ENCODE measurements at places on chromosomes 7 and 10. TPM values are rescaled to one million over a fixed set of nuclear protein-coding genes. Genes with fewer than 3 reads are reported as not detected.
A peak's percentile ranks its signal among the peaks of the same experiment; 100 is the strongest.

GRCh38 chr7:41825927-41826480, 123.1 kb upstream of the INHBA start:
- peak; percentile 22 for DNase-seq

The GIMAP8 gene
- not detected for total RNA-seq

DNA sequence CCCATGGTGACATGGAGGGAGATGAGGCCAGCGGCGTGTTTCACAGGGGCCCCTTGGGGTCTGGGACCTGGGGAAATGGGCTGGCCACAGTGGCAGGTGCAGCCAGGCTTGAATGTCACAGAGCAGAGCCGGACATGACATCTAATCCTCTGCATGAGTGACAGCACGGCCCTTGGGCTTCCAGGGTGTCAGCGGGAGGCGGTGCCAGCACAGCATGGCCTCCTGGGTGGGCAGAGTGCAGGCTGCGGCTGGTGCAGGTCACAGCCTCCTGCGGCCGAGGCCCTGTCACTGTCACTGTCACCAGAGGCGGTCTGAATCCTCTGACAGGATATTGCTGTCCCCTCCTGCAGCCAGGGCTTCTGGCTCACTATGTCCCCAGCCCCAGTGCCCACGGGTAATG, 18.2 kb downstream of the BHLHA15 start:
- DNase-seq, result no peak

GRCh38 chr10:101070098-101070497, 8.3 kb downstream of the KAZALD1 start:
- DNase-seq, result no peak

DNA sequence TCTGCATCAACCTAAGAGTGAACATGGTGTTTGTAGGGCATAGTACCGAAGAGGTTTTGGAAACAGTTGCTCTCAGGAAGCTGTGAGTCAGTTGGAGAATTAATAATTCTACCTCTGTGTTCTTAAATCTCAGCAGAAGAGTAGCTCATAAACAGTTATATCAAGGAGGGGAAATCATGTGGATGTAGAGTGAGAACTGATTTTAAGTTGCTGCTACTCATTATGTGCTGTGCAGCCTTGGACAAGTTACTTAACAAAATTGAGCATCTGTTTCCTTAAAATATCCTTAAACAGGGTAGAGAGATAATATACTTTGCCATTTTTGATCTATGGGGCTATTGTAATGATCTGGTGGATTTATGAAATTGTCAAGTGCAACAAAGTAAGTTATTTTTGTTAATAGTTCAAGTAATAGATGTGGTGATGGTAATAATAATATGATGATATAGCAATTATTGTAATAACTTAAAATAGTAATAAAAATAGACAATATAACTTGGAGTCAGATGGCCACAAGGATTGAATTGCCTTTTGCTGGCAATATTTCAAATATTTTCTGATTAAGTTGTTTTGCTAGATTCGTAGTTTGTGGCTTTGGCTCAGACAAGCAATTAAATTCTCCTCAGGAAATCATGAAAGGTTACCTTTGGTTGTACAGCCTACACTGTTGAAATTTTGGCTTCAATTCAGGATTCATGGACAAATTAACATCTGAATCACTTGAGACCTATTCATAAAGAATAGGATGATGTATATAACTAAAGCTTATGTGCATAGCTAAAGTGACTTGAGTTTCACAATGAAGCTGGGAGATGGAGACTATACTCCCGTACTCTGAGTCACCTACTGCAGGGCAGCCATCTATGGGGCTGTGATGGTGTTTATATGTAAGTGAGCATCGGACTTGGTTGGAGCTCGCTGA, 228.5 kb downstream of the CDK14 start:
- DNase-seq, result peak; percentile 91

DNA sequence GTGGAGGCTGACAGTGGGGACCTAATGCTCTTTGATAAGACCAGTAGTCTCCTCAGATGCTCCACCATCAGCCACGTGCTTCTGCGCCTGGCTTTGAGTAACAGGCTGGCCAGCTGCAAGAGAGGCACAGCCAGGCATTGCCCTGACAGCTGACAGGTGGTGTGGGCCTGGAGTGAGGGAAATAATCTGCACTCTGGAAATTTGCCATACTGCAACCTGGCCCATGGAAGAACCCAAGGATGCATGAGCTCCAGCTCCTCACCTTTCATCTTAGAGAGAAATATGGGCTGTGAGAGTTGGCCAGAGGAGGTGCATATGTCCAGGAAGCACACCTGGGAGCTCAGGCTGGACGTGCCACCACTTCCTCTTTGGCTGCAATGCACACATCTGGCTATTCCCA, 118.9 kb downstream of the PLXDC2 start:
- no peak for DNase-seq

DNA sequence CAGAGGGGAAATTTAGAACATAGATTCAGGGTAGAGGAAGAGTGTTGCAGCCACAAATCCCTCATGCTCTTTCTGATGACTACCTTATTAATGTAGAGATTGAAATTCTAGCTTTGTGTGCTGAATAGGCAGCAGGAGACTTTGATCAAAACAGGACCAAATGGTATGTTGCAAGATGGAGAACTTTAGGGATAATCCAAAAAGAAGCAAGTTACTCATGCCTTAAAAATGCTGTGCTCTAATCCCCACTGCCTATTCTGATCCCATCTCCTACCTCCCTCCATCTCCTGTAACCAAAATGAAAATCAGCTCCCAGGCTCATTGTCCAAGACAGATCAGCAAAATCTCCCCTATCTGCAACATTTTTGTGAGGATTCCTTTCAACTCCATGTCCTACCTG, 31.3 kb downstream of the CH25H start:
- no peak for DNase-seq

DNA sequence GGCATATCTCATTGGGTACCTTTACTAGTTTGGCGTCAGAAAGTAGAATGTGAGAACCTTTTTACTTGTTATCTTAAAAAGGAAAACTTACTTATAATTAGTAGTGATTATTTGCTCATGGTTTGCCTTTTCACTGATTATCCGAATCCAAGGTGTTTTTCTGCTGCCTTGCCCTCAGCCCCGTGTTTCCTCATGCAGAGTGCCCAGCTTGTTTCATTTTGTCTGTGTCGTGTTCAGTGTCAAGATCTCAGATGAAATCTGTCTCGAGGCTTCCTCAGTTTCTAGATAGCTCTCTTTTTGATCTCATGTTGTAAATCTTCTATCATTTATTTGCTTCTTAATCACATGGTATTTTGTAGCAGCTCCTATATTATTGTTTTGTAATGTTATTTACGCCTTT, 30.1 kb downstream of the RPA3 start:
- DNase-seq, result no peak

The FAM131B gene
- 0.25 TPM for total RNA-seq

GRCh38 chr10:79028451-79029010, 40.2 kb upstream of the ZMIZ1 start:
- DNase-seq, result no peak

DNA sequence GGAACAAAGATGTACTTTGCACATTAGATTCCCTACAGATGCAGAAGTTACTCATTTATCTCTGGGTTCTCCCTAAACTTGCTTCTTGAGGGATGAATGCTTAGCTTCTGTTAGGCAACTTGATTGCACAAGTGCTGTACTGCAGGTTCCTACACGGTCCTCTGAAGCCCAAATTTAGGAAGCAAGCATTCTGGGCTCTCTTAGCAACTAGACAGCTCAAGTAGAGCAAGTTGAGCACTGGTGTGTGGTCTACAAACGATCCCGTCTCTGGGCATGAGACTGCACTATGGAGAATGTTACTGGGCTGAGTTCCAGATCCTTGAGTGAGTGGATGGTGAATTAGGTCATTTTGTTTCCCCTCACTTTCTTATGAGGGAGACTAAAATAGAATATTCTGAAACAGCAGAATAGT, 14.3 kb downstream of the SEMA3D start:
- DNase-seq, result no peak

DNA sequence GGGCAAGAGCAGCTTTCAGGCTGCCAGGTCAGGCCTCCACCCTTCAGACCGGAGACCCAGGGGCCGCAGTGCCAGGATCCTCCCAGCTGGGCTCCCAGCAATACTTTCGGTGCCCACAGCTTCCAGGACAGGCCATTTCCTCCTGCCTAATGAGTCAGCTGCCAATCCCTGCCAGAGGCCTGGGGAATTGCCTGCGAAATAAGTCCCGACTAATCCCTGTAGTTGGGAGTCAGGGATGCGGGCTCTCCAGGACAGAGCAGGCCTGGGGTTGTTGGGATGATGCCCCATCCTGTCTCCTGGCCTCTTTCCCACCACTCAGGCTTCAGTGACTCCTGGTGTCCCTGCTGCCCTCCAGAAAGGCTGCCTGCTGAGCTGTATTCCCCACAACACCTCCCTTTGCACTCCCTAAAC, 143.5 kb upstream of the UNC5B start:
- peak; percentile 78 for DNase-seq
